ENCODE measurements at places on chromosomes 6 and 20.
A peak's percentile ranks its signal among the peaks of the same experiment; 100 is the strongest.

- DNase-seq: no peak
These were observed 257.1 kb downstream of the SAMD5 start for GRCh38 chr6:147765541-147765940.

- DNase-seq: no peak
These were observed 3.8 kb downstream of the EYA2 start for GRCh38 chr20:46898423-46898822.

- no peak for DNase-seq
These were observed 34.0 kb downstream of the LY86 start for GRCh38 chr6:6622501-6622900.

GRCh38 chr6:345747-346385 lies 45.7 kb upstream of the IRF4 start:
- DNase-seq: no peak

DNA sequence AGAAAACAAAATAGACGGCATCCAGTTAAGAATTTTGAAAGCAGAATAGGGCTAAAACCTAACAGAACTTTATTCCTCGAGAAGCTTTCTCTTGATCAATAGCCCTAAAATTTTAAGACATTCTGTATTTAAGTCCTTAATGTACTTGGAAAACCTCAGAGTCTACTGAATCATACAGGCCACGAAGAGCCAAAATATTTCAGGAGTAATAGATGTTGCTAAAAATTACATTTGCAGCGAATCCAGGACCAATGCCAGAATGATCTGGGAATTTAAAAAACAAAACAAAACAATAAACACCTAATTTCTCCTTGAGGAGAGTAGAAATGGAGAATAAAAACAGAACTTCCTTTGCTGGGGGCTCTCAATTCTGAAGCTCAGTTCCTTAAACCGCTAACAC lies 23.3 kb downstream of the ATXN1 start:
- no peak for DNase-seq

DNA sequence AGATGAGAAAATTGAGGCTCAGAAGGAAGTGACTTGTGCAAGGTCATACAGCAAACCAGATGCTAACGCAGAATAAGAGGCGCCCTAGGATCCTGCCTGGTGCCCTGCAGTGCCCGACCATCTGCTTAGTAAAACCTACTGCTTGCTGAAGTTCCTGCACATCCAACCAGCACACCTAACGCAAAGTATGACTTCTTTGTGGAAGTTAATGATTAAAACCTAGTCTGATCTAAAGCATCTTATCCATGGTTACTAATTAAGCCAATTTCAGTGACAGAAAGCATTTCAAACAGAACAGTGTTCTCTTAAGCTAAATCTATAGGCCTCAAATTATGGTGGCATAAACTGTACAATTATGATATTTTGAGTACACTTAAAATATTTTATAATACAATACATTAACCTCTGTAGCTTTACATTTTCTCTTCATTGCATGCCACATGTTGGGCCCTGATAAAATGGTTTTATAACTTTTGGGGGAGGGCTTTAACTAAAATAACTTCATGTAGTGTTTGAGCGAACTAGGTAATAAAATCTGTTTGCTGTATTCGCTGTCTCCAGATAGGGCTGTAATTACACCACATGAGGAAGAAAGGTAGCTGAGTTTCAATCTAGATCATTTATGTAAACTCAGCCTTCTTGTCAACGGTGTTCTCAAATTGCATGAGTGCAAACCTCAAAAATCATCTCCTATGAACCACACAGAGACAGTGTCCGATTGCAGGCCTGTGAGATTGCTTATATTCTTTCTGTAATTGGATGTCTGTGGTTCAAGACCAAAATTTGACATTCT lies 37.5 kb upstream of the BEND3 start:
- no peak for DNase-seq

GRCh38 chr6:23456396-23456795 lies 669.6 kb upstream of the NRSN1 start:
- DNase-seq: no peak

DNA sequence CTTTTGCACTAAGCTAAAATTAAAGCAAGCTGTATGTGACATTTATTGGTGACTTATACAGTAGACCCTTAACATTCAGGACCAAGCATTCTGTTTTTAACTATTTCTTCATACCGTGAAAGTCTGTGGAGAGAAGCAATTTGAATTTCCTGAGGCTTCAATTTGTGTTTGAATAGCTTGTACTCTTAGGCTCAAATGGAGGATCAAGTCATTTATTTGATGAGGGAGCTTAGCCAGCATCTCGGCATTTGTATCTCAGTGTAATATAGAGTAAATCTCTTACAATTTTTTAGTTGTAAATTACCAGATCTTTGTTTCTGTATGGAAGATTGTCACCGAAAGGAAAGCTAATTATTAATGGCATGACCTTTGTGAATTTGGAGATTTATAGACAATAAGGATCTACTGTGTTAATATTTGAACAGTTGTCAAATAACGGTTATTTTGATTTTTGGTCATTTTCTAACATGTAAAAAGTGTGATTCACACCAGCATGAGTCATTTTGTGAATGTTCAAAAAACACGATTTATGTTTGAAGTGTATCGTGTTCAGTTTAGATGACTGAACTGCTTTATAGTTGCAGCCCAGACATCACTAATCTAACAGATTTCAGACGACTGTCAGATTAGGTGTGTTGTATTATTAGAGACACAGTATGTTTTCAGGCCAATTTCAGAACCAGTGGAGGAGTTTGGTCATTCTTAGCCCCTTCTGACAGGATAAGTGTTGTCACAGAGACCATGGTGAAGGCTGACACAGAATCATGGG lies 332.9 kb downstream of the CDKAL1 start:
- no peak for DNase-seq

DNA sequence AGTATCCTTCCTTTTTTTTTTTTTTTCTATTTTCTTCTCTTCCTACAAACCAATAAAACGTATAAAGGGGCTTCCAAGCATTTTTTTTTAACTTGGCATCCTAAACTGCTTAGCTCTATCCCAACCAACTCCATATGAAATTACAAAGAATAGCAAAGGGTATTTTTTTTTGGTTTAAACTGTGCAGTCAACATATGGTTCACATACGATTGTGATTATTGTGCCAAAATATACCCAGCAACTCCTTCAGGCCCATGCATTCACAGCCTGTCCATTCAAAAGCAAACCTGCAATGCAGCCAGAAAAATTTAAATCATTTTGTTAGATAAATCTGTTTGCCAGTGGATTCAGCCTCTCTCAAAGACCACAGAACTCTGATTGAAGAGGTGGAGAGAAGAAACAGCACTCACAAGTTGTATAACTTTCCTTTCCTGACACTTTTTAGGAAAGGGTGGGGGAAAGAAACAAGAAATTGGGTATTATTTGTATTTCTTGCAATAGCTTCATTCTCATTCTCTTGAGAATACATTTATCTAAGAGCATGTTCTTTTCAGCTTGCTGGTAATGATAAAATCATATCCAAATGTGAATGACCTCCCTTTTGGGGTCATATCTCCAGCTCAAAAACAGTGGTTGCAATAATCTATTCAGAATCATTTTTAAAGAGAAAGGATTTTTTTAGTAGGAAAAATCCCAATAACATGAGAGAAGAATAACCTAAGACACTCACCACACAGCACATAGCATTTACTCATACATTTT lies 701.3 kb upstream of the CHD6 start:
- DNase-seq: no peak

- no peak for DNase-seq
These were observed 62.0 kb upstream of the TENT5A start for GRCh38 chr6:81814370-81815076.

DNA sequence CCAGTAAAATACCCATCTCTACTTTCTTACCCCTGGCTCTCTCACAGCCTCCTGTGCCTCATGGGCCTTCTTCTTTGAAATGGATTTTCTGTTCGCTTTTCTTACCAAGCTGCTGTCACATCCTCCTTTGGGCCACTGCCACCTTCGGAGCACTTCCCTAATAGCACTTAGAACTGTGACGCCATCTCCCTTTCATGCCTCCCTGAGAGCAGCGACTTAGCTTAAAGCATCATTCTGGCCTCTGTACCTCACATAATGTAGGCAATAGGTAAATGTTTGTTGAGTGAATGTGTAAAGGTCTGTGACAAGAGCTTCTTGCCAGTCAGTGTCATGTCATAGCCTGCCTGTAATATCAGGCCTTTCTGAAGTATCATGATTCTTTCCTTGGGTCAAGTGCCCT lies 78.8 kb downstream of the ADGRG6 start:
- DNase-seq: no peak

DNA sequence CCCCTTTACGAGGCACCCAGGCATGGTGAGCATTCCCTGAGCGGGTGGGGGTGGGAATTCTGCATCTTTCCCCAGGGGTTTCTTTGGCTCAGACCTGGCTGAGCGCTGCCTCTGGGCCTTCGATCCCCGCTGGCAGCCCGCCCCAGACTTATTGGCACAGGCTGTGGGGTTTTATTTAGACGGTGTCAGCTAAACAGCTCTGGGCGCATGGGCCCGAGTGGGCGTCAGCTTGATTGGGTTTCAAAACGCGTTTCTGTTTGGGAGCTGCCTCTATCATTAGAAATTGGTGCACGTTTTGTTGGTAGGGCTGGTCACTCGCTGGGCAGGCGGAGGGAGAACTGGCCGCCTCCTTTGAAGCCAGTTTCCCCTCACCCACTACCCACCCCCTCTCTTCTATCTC lies 21.0 kb downstream of the PMEPA1 start:
- peak; percentile 76 for DNase-seq

GRCh38 chr6:11143394-11144371 lies 32.2 kb upstream of the ERVFRD-1 start:
- DNase-seq: peak; percentile 84

GRCh38 chr20:17077030-17077429 lies 149.8 kb upstream of the PCSK2 start:
- DNase-seq: no peak

DNA sequence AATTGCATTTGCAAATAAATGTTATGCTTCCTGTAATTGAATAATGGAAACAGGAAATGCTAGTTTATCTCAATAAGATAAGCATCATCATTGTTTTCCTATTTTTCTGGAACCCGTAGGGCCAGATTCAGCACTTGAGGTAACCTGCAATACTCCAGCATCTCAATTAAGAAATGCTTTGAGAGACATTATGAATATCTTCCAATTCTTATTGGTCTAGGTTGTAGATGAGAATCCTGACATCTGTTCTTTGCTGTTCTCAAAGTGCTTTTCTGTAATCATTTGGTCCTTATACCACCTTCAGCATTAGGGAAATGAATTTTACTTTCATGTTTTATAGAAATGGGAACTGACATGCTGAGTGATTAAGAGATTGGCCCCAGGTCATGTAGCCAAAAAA lies 428.3 kb downstream of the CBLN4 start:
- DNase-seq: no peak

DNA sequence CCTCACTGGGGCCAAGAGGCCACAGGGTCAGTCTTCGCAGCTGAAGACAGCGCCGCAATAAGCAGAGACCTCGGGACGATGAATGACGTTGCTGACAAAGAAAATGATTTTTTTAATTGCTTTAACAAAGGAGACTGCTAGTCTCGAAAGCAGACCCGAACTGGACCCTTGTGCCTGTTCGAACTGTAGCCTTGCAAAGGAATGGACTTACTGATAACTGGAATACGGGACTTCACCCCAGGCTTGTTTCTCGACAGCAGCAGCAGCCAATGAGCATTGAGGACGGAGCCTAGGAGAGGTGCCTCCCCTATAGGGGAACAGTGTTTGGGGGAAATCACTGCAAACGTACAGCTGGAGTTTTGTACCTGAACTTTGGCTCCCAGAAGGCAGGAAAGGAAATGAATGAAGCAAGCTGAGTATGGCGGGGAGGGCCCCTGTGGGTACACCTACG lies 1.3 kb upstream of the TAF4 start:
- DNase-seq: no peak

- no peak for DNase-seq
These were observed 4.7 kb downstream of the MLIP start for GRCh38 chr6:54115966-54116365.

GRCh38 chr6:78947962-78948361 lies 80.6 kb downstream of the IRAK1BP1 start:
- no peak for DNase-seq

DNA sequence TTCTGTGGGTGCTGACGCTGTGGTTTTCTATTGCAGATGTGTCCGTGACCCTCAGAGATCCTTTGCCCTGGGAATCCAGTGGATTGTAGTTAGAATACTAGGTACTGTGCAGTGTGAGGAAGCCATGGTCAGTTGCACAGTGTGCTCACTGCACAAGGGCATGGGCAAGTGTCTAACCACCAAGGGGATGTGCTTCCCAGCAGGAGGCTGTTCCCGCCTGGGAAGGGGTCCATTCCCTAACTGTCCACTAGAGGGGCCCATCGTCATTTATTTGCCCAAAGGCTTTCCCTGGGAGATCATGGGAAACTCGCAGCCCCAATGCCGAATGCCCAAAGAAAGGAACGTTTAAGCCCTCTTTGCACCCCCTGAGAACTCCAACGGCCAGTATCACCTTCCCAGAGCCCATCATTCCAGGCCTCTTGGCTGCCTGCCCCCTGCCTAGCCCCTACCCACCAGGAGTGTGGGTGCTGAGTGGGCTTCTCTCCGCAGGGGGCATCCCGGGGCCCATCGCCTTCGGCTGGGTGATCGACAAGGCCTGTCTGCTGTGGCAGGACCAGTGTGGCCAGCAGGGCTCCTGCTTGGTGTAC lies 26.2 kb downstream of the SLCO4A1 start:
- DNase-seq: peak; percentile 62

GRCh38 chr6:132483779-132484679 lies 28.9 kb downstream of the STX7 start:
- no peak for DNase-seq

DNA sequence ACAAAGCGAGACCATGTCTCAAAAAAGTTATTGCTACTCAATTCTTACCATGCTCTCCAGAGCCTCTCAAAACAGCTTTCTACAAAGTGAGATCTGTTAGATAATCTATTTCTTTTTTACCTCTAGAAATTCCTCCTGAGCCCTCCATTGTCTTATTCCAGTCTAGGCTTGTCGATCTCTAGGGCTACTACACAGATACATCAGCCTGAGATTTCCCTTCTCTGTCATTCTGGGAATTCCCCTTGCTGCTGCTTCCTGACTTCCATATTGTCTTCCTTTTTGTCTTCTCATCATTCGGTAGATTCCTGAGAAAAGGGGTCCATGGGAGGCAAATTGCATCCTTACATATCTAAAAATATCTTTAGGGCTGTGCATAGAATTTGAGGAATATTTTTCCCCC lies 75.6 kb upstream of the GNRH2 start:
- DNase-seq: no peak

DNA sequence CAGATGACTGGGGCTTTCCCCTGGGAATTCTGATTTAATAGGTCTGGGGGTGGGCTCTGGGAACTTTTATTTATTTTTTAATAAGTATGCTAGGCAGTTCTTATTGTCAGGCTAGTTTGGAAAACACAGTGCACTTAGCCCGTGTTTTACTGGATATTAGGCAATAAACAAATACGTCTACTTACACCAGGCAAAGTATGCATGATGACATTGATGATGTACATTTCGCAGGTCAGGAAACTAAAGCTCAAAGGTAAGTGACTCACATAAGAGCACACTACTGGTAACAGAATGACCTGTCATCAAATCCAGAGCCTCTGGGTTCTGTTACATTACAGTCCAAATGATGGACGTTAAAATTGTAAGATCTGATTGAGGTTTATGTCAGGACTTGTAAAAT lies 144.4 kb upstream of the EXOC2 start:
- no peak for DNase-seq
